ENCODE measurements at places on chromosomes 3 and 15. TPM values are rescaled to one million over a fixed set of nuclear protein-coding genes. Genes with fewer than 3 reads are reported as not detected.

Gene CCR3
- 1.9 TPM for total RNA-seq

Gene UTS2B
- not detected for total RNA-seq

Gene CCDC54
- total RNA-seq: not detected

- DNase-seq: no peak
Observed at GRCh38 chr3:28544236-28544635, 195.6 kb upstream of the AZI2 start.

- no peak for DNase-seq
Observed at GRCh38 chr3:42192334-42193200, 73.4 kb downstream of the CCK start.

DNA sequence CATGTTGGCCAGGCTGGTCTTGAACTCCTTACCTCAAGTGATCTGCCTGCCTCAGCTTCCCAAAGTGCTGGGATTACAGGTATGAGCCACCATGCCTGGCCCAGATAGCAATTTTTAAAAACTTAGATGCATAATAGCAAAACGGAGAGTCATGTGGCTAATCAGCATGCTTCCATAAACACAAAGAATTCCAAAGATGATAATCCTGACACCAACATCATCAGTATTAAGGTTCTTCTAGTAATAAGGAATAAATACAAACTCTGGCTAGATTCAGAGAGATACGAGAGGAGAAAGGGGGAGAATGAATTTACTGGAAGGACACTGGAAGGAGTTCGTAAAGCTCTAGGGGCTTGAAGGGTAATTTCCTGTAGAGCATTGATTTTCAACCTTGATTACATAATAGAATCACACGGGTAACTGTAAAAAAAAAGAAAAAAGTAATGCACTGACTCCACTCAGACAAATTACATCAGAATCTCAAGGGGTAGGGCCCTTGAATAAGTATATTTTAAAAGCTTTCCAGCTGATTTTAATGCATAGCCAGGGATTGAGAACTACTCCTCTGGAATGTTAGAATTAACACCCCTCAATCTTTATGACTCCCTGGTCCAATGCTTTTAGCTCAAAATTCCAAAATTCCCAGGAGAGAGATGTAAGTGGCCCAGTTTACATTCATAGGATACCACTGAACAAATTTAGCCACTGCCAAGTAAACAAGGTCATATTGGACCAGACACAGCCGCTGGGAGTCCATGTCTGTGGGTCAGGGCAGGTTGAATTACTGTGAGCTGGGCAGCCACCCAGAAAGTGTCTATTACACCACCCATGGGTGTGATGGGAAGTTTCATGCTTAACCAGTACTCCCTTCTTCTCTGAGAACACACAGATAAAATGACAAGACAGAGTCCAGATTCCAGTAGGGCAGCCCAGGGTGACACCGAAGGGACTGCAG is 243.9 kb downstream of the TBL1XR1 start:
- no peak for DNase-seq

GRCh38 chr3:172034786-172035685 is 4.3 kb upstream of the FNDC3B start:
- DNase-seq: no peak

GRCh38 chr3:62538691-62539356 is 165.5 kb upstream of the FEZF2 start:
- DNase-seq: no peak

DNA sequence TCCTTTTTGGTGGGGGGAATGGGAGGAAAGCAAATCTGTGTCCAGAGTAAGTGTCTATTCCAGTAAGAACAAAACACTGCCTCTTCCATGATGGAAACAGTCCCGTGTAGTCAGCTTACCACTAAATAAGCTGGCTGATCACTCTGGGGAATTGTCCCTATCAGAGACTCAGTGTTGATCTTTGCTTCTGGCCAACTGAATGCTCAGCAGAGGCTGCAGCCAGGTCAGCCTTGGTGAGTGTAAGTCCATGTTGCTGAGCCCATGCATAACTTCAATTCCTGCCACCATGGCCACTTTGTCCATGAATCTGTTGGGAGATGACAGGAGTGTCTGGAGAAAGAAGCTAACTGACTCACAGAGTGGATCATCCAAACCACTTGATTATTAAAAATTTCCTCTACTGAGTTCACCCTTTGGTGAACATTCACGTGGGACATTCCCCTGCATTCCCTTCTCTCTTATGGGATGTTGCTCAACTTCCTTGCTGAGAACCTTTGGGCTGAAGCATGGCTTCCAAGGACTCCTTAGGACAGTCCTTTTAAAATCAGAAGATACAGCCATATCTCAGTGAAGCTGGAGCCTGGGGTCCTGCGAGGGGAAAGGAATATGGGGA is 33.9 kb upstream of the XCR1 start:
- no peak for DNase-seq

- peak; percentile 96 for DNase-seq
Observed at GRCh38 chr3:48898383-48899234, at the start of gene SLC25A20. SLC25A20 (minus strand) TSS chr3:48898882; CDS start chr3:48898794, 88 bp downstream.

DNA sequence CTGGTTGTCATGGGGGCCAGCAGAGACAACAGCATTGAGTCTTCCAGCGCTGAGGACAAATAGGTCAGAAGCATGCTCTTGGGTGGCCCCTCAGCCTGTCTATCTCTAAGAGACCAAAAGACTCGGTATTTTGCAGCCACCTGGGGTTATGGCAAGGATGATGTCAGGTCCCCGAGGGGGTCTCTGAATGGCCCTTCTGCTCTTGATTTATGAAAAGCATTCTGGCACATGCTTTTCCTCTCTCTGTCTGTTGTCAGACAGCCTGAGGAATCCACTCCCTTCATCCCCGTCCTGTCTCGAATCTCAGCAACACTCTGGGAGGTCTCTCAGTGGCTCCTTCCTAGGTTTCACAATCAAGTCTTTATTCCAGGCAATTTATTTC is 156.6 kb upstream of the RGMA start:
- DNase-seq: no peak

- DNase-seq: no peak
Observed at GRCh38 chr3:69204315-69204957, 82.0 kb upstream of the LMOD3 start.

GRCh38 chr15:72230197-72231065 is 559 bp downstream of the PKM start:
- DNase-seq: peak; percentile 77

GRCh38 chr3:156551746-156552145 is 3.2 kb downstream of the SSR3 start:
- DNase-seq: no peak
